ENCODE measurements at places on chromosomes 7 and 10.
A peak's percentile ranks its signal among the peaks of the same experiment; 100 is the strongest.

- DNase-seq, result peak; percentile 82
Measured at GRCh38 chr10:132311338-132311939, 3.7 kb upstream of the STK32C start.

DNA sequence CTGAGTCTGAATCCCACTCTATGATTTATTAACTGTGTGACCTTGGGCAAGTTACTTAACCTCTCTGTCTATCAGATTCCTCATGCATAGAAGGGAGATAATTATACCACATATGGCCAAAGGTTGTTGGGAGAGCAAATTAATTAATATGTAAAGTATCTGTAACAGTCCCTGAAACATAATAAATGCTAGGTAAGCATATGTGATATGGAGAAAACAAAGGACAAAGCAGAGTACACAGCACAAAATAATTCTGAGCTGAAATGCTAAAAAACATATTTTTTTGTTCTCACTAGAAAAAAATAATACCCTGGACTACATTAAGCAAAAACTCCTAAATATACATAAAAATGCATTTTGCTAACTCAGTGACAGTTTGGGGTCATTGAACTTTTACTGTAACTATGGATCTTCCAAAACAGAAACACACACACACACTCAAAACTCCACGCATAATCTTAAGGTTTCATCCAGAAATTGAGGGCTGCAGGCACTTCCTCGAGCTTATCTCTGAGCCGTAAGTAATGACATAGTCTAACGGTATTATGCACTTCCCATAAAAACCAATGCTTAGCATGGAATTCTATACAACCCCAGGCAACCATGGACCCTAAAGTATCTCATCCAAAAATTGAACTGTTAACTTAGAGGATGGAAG is 201.7 kb upstream of the PTN start:
- peak; percentile 10 for DNase-seq

GRCh38 chr7:134458341-134458805 is 527 bp downstream of the AKR1B1 start:
- peak; percentile 86 for DNase-seq

GRCh38 chr7:106288263-106288662 is 3.5 kb upstream of the NAMPT start:
- no peak for DNase-seq

DNA sequence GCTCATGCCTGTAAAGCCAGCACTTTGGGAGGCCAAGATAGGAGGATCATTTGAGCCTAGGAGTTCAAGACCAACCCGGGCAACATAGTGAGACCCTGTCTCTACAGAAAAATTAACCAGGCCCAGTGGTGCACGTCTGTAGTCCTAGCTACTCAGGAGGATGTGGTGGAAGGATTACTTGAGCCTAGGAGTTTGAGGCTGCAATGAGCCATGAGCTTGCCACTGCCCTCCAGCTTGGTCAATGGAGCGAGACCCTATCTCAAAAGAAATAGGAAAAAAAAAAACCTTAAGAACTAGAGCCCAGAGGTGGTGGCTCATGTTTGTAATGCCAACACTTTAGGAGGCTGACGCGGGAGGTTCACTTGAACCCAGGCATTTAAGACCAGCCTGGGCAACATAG is 2.2 kb downstream of the STRA8 start:
- DNase-seq, result no peak

DNA sequence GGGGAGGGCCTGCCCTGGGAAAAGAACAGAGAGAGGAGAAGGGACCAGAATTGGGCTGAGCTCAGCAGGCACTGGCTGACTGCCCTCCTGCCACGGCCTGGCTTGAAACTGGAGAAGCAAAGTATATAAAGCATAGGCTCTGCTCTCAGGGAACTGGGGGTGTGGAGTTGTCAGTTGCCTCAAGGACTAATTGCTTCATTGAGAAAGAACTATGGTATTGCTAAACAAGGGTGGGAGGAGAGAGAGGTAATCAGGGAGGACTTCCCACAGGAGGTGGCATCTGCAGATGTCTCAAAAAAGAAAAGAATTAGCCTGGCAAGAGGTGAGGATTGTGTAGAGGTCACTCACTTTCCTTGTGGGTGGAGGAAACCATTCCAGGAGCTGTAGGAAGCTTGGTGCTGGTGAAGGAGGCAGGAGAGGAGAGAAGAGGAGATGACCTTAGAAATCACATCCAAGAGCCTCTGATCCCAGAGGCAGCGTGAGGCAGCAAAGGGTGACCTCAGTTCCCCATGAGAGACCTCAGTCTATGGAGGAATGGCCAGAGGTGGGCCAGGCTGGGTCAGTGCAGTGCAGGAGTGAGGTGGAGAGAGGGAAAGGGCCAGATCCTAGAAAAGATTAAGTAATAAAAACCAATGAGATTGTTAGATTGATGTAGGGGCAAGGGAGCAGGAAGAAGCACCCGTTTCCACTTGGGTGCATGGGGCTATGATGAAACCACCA is 2.4 kb downstream of the PILRB start:
- no peak for DNase-seq

- no peak for DNase-seq
Measured at GRCh38 chr10:127679642-127680255, 57.2 kb upstream of the FOXI2 start.

- no peak for DNase-seq
Measured at GRCh38 chr10:86974484-86974883, 6.2 kb downstream of the ADIRF start.

DNA sequence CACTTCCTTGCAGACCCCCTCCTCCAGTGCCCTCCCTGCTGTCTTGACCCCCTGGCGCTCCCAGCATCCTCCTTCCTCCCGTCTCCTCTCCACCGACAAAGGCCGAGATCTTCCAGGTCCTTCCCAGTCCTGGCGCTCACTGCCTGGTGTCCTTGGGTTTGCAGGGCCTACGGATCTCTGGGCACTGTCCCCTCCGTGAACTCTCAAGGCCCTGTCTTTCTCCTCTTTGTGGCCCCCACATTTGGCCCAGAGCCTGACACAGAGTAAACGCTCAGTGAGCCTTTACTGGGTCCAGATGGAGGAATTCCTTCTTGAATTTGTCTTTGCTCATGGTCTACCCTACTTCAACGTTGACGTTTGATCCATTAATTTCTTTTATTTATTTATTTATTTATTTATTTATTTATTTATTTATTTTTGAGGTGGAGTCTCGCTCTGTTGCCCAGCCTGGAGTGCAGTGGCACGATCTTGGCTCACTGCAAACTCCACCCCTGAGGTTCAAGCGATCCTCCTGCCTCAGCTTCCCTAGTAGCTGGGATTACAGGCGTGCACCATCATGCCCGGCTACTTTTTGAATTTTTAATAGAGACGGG is 29.7 kb downstream of the TMEM270 start:
- DNase-seq, result peak; percentile 48

DNA sequence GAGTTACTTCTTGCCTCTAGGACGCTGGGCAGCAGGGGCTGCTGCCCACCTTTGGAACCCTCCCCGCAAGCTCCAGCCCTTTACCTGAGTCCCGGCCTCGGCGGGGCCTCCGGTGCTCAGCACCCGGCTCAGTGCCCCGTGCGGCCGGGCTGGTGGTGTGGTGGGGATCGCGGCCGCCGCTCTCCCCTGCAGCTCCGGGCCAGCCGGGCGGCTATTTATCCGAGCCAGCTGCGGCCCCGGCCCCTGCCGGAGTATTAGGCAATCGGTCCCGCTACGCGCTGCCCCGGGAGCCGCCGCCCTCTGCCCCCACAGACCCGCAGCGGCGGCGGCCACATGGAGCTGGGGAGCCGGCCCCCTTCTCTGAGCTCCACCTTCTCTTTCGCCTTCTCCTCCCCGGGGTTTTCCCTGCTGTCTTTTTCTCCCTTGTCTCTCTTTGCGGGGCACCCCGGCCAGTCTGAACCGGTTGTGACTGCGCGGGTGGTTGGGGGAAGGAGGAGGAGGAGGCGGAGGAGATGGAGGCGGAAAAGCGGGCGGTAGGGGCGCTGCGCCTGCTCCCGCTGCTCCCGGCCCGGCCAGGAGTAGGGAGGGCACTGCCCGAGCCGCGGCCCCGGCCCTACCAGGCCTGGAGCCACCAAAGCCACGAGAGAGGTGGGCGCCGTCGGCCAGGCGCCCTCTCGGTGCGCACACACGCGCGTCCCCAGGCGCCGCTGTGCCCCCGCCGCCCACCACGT is at the start of gene SLC16A9:
Gene SLC16A9, minus strand, starts transcription at position 456 of the 731 bp plus-strand sequence. CDS start 25,559 bp downstream, outside the sequence.
- peak; percentile 95 for DNase-seq

- DNase-seq, result no peak
Measured at GRCh38 chr7:96685353-96685752, 24.3 kb downstream of the SEM1 start.

GRCh38 chr7:95993380-95993779 is 221.0 kb downstream of the DYNC1I1 start:
- DNase-seq, result no peak

DNA sequence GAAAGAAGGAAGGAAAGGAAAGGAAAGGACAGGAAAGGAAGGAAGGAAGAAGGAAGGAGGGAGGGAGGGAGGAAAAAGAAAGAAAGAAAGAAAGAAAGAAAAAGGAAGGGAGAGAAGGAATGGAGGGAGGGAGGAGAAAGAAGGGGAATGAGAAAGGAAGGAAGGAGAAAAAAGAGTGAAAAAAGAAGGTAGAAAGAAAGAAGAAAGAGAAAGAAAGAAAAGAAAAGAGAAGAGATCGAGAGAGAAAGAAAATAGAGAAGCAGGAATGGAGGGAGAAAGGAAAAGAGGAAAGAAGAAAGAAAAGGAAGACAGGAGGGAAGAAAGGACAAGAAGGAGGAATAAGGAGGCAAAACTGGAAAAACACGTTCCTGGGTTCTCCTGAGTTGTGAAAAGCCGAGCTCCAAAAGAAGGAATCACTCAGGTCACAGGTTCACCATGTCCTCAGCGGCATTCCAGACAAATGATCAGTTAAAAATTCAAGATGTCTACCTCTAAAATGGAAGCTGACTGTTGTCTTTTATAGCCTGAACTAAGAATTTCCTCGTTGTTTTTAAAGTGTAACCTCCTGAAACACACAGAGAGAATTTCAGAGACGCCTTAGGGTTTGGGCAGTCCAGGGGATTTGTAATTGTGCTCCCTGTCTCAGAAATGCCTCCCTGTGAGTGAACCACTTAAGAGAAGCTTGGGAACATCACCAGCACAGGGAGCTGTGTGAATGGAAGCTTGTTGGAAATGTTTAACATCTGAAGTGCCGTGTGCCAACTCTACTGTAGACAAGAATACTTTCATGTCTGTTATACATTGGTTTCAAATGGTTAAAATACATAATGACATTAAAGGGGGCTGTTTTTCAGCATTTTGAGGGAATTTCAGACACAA is 80.7 kb downstream of the INHBA start:
- no peak for DNase-seq

- DNase-seq, result no peak
Measured at GRCh38 chr7:150461520-150461919, 11.1 kb downstream of the GIMAP8 start.

DNA sequence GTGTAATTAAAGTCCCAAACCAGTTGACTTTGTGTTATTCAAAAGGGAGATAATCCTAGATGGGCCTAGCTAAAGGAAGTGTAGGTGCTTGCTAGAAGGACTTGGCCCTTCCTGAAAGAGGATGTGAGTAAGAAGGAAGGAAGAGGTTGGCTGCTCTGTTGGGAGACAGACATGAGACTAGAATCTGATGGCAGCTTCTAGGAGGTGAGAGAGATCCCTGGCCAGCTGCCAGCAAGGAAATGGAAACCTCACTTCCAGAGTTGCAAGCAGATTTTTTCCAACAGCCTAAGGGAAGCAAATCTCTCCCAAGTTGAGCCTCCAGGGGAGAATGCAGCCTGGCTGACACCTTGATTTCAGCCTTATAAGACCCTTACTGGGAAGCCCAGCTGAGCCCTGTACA is 368.4 kb upstream of the ZMIZ1 start:
- DNase-seq, result peak; percentile 39

DNA sequence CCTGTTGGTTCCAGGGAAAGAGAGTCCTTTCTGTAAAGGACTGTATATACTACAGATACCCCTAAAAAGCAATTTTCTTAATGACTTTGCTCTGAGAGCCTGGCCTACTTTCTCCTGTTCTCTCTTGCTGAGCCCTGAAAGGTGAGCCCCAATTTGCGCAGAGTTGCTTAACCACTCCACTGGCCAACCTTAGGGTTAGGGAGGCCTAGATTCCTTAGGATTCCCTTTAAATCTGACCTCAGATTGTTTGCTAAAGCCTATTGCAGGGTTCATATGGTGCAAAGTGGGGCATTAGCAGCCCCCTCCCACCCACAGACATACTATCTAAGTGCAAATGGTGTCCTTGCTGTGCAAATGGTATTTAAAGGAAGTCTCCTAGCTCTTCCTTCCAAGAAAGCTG is 164.2 kb downstream of the RNLS start:
- no peak for DNase-seq

DNA sequence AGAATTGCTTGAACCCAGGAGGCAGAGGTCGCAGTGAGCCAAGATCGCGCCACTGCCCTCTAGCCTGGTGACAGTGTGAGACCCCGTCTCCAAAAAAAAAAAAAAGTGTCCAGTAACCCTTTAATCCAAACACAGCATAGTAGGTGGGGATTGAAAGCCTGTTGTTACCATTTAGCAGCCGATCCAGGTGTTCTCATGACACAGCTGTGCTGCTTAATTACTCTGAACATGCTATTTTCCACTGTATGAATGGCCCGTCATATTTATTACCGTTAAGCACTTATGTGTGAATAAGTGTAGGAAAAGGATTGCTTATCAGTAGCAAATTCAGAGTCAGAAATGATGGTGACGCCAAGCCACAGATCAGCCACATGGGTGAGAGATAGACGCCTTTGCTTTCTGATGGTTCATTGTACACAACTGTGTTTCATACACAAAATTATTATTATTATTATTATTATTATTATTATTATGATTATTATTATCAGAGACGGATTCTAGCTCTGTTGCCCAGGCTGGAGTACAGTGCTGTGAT is 11.6 kb upstream of the ORAI2 start:
- no peak for DNase-seq

DNA sequence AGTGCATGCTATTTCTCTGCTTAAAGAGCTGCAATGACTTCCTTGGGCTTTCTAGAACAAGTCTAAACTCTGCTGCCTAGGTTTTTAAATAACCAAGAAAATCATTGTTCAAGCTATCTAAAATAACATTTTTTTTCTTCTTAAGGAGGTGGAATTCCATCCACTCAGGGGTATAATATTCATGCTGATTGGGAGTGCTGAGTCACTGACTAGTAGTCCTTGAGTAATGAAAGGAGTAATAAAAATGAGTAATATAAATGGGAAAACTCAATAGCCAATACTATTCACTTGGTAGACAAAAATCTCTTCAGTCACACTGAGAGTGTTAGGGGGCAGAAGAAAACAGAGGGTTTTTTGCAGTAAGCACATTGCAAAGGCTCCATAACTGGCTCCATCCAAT is 72.0 kb downstream of the GFRA1 start:
- no peak for DNase-seq

All from eye (tissue), 1 donor.